ENCODE measurements at places on chromosomes 4 and X.

- DNase-seq: no peak
These were observed 40.4 kb upstream of the CYP4V2 start for GRCh38 chr4:186150926-186151325.

DNA sequence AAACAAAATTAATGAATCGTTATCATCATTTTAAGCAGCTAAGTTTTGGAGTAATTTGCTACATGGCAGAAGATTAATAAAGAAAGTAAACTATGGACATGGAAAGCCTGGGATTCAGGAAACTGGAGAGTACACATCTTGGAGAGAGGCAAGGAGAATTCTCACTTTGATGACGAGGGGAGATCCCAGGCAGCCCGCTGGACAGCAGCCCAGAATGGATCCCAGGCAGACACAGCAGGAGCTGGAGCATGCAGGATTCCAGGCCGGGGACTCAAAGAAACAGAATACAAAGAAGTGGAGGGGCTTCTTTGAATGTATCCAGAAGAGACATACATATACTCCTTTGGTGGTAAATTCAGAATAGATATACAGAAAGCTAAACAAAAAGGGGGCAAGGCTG, 118.0 kb upstream of the ATP6AP2 start:
- DNase-seq: no peak

DNA sequence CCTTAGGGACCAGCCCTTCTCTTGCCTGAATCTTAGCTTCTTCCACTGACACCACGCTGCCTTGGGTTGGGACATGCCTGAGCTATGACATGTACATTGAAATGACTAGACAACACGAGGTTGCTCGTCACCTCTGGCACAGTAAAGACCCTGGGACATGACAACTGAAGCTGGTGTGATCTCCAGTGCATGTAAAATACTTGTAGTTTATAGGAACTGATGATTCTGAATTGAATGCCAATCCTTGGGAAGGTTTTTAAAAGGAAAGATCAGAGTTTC, 100.7 kb upstream of the PGRMC2 start:
- no peak for DNase-seq

- no peak for DNase-seq
These were observed 65.8 kb downstream of the SLC9A7 start for GRCh38 chrX:46693149-46693548.

GRCh38 chr4:125315576-125316400, 1.0 kb downstream of the FAT4 start:
- no peak for DNase-seq

DNA sequence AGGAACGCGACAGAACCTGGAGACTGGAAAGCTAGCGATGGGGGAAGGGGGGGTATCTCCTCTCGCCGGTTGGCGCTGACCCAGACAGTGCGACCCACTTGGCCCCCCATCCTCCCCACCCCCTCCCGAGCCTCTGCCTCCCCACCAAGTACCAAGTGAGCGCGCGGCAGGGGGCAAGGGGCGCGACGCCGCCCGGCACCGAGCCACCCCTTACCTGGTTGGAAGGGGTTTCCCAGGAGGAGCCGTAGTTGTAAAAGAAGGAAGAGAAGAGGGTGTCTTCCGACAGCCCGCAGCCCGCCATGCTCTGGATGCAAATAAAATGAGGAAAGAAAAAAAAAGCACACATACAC, 112.2 kb downstream of the DHX15 start:
- DNase-seq: no peak
